ENCODE measurements at places on chromosomes 1 and 21. TPM values are rescaled to one million over a fixed set of nuclear protein-coding genes. Genes with fewer than 3 reads are reported as not detected.

Gene SPRR1A
- total RNA-seq: not detected

Gene FAAH
- 39.0 TPM for total RNA-seq

Gene DIRAS3
- 7.6 TPM for total RNA-seq

Gene SH2D1B
- not detected for total RNA-seq

Gene CD244
- total RNA-seq: 0.28 TPM

Gene IFI44L
- total RNA-seq: 8.7 TPM

Gene FAM72C
- total RNA-seq: 1.3 TPM

Gene CCDC17
- total RNA-seq: 2.2 TPM

Gene FOXO6
- total RNA-seq: 1.1 TPM

Gene OR2M3
- total RNA-seq: not detected

Gene LAMB3
- total RNA-seq: 30.7 TPM

Gene HFM1
- 1.3 TPM for total RNA-seq

Gene CSRP1
- 416 TPM for total RNA-seq

Gene SPRR3
- total RNA-seq: not detected

Gene PTAFR
- 1.9 TPM for total RNA-seq

Gene GPA33
- total RNA-seq: 0.27 TPM

Gene CR2
- not detected for total RNA-seq
